Ovary (tissue), 10 donors: ENCODE measurements at places on chromosomes 11 and 22.

- no peak for DNase-seq
These were observed 58.7 kb downstream of the AHNAK start for GRCh38 chr11:62487738-62488551.

GRCh38 chr11:70876685-70877084 is 375.7 kb downstream of the SHANK2 start:
- DNase-seq = no peak

GRCh38 chr11:33706546-33706945 is 5.9 kb upstream of the C11orf91 start:
- DNase-seq = no peak

DNA sequence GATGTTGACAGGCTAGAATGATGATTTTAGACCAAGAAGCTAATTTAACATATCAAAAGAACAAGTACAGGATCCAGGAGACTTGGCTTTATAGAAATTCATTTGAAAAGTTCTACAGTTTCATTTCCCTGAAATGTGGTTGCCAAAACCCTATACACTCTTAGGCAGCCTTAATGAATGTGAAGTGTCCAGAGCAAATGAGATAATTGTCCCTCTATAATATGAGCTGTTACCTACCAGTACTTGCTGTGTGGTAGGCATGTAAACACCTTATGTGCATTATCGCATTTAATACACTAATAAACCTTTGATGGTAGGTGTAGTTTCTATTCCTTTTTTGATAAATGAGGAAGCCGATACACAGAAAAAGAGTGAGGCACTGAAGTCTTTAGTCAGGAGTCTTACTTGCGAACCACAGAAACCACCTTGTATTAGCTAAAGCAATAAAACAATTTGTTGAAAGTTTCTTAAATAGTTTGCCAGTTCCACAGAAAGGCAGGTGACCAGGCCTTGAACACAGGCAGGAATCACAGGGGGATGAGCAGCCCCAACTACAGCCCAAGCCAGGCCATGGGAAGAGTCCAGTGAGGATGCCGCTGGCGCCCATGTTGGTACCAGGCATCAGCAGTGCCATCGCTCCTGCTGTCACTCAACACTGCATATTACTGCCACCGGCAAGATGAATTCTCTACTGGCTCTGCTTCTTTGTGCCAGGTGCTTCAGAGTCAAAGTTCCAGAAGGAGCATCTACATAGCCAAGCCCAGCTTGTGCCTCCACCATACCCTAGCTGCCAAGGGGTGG is 81.7 kb downstream of the SWAP70 start:
- no peak for DNase-seq

GRCh38 chr11:33635161-33635560 is 65.5 kb downstream of the C11orf91 start:
- no peak for DNase-seq
